ENCODE measurements at places on chromosomes 7 and 10.

- DNase-seq: no peak
Measured at GRCh38 chr10:66639371-66639770, 286.5 kb upstream of the LRRTM3 start.

DNA sequence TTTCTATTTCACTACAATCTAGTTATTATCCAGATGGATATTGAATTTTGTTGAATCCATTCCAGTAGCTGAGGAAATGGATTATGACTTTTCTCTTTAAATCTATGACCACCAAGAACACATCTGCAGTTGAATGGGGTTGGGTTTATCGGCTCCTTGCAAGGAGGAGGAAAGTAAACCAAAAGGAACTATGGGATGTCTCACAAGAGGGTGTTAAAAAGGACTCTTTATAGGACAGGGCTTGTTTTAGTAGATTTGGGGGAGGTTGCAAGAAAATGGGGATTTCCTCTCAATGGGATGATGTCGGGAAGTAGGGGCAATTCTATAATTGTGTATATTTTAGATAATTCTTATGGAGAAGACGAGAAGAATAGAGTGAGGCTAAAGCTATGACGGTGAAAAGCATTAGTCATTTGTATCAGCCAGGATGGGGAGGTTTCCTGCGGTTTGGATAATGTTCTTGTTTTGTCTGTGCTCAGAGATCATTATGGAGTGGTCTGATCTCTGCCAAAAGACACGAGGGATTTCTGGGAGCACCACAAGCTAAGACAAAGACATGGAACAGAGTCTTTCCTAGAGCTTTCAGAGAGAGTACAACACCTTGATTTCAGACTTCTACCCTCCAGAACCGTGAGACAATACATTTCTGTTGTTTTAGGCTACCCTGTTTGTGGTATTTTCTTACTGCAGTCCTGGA, 5.3 kb upstream of the LRRC61 start:
- DNase-seq: no peak

GRCh38 chr7:46909601-46910051, 672.3 kb downstream of the TNS3 start:
- DNase-seq: no peak

DNA sequence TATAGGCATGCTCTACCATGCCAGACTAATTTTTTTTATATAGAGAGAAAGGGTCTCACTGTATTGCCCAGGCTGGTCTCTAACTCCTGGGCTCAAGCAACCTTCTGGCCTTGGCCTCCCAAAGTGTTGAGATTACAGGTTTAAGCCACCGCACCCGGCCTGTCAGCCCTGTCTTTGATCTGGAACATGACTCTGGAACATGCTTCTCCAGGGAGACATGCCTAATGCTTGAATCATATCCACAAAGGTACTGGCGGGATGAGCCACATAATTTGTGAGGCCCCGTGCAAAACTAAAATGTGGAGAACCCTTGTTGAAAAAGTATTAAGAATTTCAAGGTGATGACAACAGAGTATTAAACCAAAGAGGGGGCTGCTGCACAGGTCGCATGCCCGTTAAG, 282.8 kb downstream of the ARHGAP12 start:
- no peak for DNase-seq

DNA sequence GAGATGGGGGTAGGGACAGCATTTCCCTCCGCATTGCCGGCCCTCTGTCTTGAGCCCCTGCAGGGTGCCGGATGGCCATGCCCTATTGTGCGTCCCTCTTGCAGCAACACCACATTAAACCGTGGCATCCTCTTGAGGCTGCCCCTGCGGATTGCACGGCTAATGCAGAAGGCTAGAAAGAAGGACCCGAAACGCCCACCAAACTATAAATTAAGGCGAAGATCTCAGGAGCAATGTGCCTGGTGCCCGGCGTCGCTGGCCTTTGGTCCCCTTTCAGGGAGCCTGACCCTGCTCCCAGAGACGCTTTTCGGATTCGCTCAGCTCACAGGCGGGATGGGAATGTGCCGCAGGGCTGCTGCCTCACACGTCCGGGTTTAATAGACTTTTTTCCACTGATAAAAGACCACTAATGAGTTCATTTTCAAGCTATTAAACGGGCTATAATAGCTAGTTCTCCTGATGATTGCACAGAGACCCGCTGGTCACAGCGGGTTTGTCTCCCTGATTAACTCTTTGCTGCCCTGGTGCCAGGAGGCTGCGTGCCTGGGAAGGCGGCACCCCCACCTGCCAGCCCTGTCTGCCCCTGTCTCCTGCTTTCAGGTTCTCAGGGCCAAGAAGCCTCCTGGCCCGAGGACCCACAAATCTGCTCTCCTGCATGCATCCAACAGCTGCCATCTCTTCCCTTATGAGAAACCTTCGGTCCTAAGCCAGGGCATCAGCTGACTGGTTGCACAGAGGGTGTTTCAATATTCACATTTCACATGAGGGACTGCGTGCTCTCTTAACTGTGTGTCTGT, 128.3 kb downstream of the ADARB2 start:
- DNase-seq: no peak
